Type B pancreatic cell (in vitro differentiated cells): ENCODE measurements at places on chromosomes 7 and 10. TPM values are rescaled to one million over a fixed set of nuclear protein-coding genes. Genes with fewer than 3 reads are reported as not detected.

The SEMA3E gene
- total RNA-seq = 4.0 and 27.7 TPM in 2 replicates

The SPAG6 gene
- 1.9 and 6.6 TPM in 2 replicates for total RNA-seq

The TSC22D4 gene
- 45.3 and 57.6 TPM in 2 replicates for total RNA-seq

The STEAP2 gene
- total RNA-seq = 1.7 and 3.3 TPM in 2 replicates

The FAM241B gene
- total RNA-seq = 8.8 and 9.8 TPM in 2 replicates

The CALHM1 gene
- total RNA-seq = 0.17 TPM in 1 of 2 replicates, not detected in the other

The TIMM23 gene
- total RNA-seq = 62.0 and 65.0 TPM in 2 replicates

The GIMAP7 gene
- not detected in 2 replicates for total RNA-seq

The RAMP3 gene
- 0.48 and 0.70 TPM in 2 replicates for total RNA-seq

The SPRN gene
- 0.21 and 0.56 TPM in 2 replicates for total RNA-seq

The PHYHIPL gene
- total RNA-seq = 14.3 and 23.8 TPM in 2 replicates

The RNF32 gene
- 1.4 and 2.6 TPM in 2 replicates for total RNA-seq

DNA sequence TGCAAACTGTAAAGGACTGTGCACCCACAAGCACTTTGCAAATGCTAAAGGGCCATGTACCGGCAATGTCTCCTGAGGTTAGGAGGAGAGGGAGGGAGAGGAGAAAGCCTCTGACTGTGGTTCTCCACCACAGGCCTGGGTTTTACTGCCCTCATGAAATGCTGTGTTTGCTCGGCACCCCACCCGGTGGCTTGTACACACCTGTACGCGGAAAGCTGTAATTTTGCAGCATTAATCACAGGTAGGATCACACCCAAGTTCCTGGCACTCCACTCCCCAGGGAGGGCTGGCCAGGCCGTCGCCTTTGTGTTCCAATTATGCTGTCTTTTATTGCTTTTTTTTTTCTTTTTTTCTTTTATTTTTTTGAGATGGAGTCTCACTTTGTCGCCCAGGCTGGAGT lies 78.5 kb upstream of the MYL10 start:
- DNase-seq = no peak

GRCh38 chr10:119061352-119061751 lies 19.3 kb downstream of the EIF3A start:
- no peak for DNase-seq

DNA sequence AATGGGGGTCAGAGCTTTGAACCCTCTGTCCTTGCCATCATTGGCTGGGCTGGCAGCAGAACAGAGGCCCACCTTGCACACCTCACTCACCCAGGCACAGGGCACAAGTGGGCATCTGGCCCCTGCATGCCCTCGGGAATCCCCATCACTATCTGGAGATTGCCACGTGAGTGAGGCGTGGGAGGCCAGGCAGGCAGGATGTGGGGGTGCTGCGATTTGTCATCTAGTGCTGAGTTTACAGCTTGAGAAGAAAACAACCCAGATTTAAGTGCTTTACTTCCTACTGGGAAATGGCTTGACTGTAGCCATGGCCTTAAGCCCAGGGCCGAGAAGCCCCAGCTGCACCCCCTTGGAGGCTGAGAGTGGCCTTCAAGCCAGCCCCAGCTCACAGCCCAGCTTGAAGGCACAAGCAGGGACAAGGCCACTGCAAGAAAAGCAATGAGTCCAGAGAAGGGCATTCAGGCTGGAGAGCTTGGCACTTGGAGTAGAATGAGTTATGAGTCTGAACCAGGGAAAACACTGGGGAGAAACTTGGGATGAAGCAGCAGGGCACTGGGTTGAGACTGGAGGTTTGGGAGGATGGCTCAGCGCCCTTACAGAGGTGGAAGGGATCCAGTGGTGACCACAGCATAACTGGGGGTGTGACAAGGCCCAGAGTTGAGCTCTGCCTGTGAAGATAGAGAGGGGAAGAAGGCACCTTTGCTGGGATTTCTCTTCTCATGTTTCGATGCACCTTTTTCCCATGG lies 123.0 kb downstream of the CXCL12 start:
- DNase-seq = no peak

GRCh38 chr10:14952851-14953423 lies 959 bp downstream of the DCLRE1C start:
- no peak for DNase-seq

GRCh38 chr10:101655570-101655969 lies 39.4 kb downstream of the FBXW4 start:
- DNase-seq = no peak

DNA sequence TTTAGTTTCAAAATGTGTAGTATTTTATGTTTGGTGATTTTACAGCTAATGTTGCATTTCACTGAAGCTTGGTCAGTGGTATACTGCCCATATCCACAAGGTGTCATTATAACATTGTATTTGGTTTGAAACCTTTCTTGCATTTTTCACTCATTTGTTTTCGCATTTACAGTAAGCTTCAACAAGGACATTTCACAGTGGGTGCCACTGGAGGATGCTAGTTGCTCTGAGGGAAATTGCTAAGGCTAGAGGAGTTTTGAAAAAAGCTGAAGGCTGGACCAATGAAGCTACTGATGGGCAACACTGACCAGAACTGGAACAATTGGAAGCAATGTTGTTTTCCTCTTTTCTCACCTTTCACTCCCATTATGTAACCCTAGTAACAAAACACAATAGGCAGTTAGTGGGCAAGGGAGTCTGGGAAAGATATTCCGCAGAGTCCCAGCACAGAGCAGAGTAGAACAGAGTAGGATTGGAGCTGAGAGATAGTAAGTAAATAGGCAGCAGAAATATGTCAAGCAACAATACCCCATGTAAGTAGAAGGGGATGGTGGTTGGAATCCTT lies 23.6 kb upstream of the SRI start:
- no peak for DNase-seq

GRCh38 chr10:71538608-71539260 lies 142.0 kb downstream of the CDH23 start:
- DNase-seq = no peak

GRCh38 chr10:77422491-77423338 lies 214.9 kb downstream of the KCNMA1 start:
- no peak for DNase-seq

DNA sequence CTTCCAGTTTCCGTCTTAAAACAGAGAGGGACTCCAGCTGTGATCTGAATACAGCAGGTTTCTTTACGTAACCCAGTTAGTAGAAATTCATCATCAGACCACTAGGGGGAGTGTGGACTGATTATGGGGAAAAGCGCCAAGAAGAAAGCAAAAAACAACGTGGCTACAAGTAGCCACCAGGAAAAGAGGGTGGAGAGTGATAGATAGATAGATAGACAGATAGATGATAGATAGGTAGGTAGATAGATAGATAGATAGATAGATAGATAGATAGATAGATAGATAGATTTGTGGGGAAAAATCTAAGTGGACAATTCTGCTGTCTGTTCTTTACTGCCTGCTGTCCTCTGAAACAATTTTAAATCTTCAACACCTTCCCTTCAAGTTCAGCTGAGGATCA lies 12.7 kb upstream of the AKR1B10 start:
- no peak for DNase-seq

GRCh38 chr10:32963096-32963495 lies 5.1 kb upstream of the ITGB1 start:
- DNase-seq = no peak

GRCh38 chr10:69716711-69717560 lies 84.8 kb upstream of the COL13A1 start:
- DNase-seq = no peak

DNA sequence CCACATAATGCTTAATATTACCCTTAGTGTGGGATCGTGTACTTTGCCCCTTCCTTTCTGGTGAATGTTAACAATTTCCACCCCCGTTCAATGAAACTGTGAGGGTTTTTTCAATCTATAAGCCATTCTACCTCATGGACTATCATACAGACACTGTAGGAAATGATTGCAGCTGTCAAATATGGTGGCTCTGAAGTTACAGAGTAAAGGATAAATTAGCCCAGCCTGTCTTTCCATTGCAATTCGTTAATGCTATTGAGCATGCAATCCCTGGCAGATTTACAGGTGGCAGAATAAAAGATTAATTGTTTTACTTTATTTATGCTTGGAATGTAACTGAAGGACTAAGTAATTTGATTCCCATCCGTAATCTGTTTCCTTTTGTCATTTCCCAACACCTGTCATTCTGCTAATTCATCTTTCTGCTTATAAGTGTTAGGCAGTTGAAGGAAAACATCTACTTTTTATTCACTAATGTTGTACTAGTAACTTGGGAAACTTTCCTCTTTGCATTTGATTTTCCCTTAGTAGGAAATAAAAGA lies 1211.6 kb upstream of the LRRN3 start:
- DNase-seq = no peak

GRCh38 chr7:125681508-125681907 lies 751.9 kb upstream of the POT1 start:
- DNase-seq = no peak

GRCh38 chr7:17109020-17109419 lies 189.4 kb upstream of the AHR start:
- DNase-seq = no peak

- DNase-seq = peak; percentile 44
These were observed 35.6 kb downstream of the CDH23 start for GRCh38 chr10:71432101-71432905.

DNA sequence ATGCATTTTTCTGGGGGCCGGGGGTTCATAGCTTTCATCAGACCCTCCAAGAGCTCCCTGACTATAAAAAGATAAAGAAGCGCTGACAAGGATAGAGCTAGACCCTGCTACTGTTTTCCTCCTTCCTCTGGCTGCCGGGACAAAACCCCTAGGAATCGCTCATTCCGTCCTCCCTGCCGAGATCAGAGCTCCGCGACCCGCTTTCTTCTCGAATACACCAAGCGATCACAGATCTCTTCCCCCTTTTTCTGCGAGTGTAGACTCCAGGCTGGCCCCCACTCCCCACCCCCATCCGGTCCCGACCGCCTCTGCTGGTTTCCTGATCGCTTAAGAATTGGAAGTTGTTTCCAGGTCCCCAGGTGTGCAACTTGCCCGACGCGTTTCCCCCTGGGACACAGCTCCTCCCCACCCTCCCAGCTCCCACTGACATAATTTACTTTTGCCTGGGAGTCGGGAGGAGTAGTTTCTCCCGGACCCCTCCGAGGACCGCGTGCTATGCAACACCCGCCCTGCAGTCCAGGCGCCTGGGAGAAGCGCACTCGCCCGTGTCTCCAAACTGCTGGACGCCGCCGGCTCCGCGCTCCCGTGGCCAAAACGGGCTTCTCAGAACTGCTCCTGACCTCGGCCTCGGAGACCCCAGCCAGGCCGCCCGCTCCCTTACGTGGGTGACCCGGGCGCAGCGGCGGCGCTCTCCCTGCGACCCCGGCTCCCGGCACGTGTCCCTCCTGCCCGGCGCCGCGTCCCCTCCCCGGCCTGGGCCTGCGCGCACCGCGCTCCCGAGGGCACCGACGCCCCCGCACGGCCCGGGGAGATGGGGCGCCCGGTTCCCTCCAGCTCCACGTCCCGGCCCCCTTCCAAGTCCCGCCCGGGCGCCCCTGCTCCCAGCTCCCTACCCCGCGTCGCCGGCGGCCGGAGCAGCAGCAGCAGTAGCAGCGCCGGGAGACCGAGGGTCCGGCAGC lies 552 bp downstream of the IL15RA start:
- DNase-seq = no peak

- no peak for DNase-seq
These were observed 22.6 kb downstream of the FIGNL1 start for GRCh38 chr7:50427518-50427917.

GRCh38 chr10:71225291-71226058 lies 13.1 kb downstream of the UNC5B start:
- DNase-seq = no peak

- DNase-seq = no peak
These were observed 17.9 kb upstream of the TIAL1 start for GRCh38 chr10:119614686-119615085.

GRCh38 chr10:133166504-133166827 lies 6.4 kb downstream of the KNDC1 start:
- no peak for DNase-seq

DNA sequence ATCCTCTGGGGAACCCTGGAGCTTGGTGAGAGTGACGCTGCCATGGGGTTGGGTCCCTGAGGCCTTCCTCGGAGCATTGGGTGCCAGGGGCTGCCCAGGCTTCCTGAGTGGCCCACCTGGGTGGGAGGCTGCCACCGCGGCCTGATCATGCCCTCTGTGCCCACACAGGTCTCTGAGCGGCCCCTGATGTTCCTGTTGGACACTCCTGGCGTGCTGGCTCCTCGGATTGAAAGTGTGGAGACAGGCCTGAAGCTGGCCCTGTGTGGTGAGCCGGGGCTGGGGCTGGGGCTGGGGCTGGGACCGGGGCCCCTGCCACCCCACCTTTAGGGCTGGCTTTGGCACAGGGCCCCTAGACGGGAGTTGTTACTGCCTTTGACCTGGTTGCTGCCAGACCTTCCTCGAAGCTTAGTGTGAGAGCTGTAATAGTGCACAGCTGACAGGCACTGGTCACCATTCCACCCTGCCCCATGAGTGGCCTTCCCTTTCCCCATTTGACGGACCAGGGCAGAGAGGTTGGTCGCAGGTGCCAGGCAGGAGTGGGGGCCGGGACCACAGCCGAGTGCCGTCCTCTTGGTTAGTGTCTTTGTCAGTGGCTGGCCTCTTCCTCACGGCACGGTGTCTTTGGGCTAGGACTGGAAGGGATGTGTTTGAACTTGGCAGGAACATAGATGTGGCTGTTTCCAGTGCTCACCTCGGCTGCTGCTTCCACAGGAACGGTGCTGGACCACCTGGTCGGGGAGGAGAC lies 8.2 kb downstream of the MTG1 start:
- DNase-seq = peak; percentile 58

- no peak for DNase-seq
These were observed 212.5 kb downstream of the EMX2 start for GRCh38 chr10:117754770-117755658.

DNA sequence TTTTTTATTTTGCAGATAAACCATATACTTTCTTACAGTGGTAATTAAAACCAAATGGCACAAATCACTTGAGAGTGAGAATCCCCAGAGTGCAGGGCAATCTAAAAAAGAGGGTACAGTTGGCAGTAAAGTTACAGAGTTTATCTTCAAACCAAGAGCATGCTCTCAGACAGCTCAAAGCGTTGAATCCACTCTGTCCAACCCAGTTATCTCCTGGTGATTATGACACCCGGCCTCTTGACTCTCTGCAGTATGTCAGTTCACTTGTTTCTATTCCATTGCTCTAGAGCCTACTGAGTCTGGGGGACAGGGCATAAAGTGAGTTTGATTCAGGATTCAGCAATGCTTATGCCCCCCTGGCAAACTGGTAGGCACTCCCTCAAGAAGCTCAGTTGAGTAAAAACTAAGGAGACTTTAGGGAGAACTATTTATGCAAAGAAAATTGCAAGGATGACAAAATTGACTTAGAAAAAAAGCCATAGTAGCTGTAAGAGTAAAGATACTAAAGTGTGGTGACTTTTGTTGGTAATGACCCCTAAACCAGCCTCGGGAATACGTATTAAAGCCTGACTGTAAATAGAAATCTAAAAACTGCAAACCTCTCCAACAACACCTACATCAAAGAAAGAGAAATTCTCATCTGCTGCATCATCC lies 55.5 kb downstream of the COL1A2 start:
- DNase-seq = no peak

- no peak for DNase-seq
These were observed 16.7 kb upstream of the DMBT1 start for GRCh38 chr10:122543676-122544445.

GRCh38 chr7:8205031-8205387 lies 57.0 kb downstream of the ICA1 start:
- DNase-seq = no peak

DNA sequence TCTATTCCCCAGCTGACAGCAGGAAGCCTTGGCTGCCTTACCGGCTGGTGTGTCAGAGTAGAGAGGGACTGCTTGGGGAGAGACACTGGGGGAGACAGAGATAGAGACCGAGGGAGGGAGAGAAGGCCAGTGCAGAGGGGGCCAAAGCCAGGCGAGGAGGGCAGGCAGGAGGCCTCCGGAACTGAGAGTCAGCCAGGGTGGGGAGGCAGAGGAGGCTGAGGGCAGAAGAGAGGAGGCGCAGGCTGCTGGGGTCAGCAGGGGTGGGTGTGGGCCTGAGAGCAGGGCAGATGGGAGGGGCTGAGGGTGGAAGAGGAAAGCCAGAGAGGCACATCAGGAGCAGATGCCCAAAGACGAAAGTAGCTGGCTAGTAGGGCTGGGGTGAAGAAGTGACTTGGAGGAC lies 57.2 kb upstream of the PAX2 start:
- no peak for DNase-seq
